ENCODE measurements at places on chromosomes 3 and 15.

DNA sequence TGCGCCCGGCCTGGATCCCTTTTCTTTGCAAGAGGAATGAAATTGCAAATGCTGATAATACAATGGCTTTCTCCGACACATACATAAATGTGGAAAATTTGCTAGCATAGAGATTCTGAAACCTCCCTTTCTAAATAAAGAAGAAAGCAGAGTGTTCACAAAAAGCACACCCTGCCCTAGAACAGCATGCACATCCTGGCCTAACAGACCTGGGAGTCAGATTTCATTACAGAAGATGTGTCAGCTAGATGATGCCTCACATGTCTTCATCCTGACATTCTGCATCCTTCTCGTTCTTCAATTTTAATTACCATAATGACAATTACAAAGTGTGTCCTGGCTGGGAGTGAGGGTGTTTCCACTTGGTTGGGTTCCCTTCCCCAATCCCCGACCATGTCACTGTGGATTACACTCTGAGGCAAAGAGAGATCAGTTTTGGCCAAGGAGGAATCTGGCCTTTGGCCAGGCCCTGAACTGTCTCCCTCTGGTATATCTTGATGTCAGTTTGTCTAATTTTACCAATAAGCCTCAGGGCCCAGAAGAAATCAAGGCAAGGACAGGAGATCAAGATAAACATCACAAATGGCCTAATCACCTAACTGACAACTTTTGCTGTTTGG lies 104.9 kb upstream of the SPATA12 start:
- no peak for DNase-seq

- no peak for DNase-seq
Measured at GRCh38 chr3:126033765-126034164, 50.2 kb downstream of the SLC41A3 start.

- no peak for DNase-seq
Measured at GRCh38 chr3:29164825-29165224, 116.0 kb upstream of the RBMS3 start.

- no peak for DNase-seq
Measured at GRCh38 chr15:100818927-100819326, 60.7 kb upstream of the ALDH1A3 start.

DNA sequence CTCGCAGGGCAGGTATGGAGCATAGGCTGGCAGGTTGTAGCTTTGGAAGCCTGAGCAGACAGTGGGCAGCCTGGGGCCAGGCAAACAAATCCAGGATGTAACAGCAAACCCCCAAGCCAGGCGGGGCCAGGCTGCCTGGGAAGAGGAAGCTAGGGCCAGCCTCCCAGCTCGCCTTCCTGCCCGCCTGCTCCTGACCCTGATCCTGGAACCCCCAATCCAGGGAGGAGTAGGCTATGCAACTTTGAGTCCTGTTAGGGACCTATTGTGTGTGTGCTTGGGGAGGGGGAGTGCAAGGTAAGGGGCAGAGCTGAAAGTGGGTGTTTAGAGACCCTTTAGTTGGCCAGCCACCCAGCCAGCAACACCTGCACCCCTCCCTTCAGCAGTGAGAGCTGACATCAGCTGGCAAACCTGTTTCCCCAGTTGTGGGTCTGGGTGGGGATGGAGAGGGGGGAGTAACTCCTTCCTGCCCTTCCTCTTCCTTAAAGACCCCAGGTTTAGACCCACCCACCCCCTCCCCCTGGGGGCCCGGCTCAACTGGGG lies 2.5 kb downstream of the NBEAL2 start:
- no peak for DNase-seq

DNA sequence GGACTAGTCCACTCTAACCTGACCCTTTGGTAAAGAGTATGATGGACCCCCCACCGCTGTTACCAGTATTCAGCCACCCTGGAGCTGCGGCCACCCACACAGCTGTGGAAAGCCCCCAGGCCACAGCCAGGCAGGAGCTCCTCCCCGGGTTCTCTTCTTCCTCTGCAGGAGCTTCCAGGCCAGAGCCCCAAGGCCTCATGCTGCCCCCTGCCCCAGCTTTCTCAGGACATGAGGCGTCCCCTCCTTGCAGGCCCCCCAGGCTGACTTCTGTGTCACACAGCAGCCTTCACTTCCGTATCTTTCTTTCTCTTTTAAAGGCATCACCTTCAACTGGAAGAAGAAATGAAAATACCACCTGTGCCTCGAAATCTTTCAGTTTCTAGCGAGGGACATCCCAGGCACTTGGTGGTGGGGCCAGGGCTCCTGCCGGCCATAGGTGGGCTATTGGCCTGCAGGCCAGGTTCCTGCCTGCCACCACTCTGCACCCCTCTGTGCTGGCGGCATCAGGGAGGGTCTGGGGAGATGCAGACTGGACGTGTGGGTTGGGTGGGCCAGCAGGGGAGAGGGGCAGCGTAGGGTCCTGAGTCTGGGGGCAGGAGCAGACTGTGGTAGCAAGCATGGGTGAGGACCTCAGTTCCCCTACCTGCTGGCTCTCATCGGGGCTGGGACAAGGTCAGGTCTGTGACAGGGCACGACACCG lies 19.9 kb downstream of the KLF13 start:
- DNase-seq = no peak
